GM12892 (cell line): ENCODE measurements at places on chromosomes 4 and X.

DNA sequence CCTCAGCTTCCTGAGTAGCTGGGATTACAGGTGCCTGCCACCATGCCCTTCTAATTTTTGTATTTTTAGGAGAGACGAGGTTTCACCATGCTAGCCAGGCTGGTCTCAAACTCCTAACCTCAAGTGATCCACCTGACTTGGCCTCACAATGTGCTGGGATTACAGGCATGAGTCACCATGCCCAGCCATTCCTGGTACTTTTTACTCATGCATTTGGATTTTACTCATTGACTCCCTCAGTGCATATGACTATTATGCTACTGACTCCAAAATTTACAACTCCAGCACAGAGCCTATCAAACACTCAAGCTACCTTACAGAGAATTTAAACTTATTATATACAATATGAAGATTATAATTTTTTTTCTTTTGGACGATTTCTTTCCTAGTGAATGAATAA, 199.9 kb downstream of the CXXC4 start:
- DNase-seq, result no peak

DNA sequence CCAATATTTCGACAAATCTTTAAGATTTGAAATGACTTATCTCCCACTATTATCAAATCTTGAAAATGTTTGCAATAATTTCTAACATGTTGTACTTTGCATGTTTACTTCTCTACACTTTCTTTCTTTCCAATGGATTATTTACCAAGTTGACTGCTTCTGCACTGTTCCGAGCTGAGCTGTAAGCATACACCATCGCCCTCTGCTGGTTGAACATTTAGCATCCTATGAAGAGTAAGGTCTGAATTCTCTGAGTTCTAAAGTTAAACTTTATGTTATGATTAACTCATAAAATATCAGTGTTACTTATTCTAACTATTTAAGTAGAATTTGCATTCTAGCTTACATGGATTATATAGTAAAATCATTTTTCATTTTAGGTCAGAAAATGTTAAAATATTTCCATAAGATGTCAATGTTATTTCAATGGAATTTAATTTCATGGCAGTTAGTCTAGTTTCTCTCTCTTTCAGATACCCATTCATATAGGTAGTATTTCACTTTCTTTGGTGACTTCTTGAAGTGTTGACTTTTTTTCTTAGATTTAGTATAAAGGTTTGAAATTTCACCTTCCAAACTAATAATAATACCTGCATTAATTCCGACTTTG, 137.4 kb downstream of the DKK2 start:
- DNase-seq, result no peak

DNA sequence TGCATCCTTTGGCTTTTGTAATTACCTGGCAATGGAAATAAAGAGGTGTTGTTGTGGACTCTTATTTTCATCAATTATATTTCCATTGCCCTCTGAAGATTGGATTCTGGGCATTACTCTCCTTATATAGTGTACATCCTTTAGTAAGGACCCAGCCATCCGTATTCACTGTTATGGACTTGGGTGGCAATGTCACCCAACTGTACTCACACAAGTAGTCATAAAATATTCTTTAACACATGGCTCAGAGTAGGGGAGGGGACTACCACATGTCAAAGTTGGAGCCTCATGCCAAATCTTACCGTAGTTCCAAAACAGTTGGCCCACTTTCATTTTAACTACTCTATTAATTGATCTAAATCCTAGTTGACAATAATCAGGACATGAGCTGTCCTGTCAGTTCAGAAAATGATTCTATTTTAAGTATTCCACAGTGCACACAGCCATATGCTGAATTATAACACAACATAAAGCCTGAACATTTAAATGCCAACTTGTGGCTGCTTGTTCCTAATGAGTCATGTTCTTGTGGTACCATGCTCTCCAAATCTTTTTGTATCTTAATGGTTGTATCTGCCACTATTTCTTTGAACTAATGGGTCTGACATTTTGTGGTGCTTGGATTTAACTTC, 4.9 kb downstream of the FRAS1 start:
- DNase-seq, result no peak

DNA sequence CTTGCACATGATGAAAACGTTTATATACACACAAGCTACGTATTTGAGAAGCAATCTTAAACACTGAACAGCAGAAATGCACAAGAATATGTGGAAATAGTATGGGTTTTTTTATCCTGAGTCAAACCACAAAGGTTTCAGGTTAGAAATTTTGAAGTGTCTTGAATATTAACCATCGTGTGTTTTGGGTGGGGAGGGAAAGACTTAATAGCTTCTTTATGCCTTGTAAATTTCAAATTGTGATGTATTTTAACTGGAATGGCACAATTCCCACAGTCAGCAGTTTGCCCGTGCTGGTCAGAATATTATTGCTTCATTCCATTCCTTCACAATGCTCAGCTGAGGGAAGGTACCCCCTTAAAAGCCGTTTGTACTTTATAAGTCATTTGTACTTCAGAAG, 67.4 kb upstream of the WDR1 start:
- no peak for DNase-seq

- no peak for DNase-seq
Observed at GRCh38 chrX:149987613-149988012, 49.3 kb upstream of the EOLA2 start.

DNA sequence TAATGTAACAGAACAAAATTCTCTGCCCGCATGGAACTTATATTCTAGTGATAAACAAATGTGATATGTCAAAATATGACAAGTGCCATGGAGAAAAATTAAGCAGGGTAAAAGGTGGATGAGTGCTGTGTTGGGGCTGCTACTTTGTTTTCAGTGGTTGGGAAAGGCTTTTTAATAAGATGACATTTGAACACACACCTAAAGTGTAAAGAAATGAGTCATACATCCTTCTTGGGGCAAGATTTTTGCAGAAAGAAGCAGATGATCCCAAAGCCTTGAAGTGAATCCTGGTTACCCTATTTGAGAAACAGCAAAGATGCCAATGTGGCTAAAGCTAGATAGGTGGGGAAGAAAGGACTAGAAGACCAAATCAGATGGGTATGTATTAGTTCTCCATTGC, 564.1 kb downstream of the INPP4B start:
- no peak for DNase-seq

- no peak for DNase-seq
Observed at GRCh38 chrX:39096599-39096998, 295.3 kb downstream of the MID1IP1 start.

DNA sequence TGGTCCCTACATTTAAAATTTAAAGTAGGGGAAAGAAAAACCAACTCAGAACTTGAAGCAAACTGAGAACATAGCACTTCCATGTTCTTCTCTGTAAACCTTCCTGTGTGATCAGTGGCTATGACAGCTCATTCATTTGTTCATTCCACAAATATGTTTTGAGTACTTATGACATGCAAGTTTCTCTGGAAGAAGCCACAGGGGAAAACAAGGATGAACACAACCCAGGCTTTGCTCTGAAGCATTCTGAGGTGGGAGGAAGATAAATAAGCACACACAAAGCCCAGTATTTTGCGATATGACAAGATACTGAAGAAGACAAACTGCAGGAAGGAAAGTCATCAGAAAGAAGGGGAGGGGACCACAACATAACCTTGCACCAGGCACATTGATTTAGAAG, 96.4 kb downstream of the CHIC2 start:
- no peak for DNase-seq

- DNase-seq, result no peak
Observed at GRCh38 chr4:112189754-112190153, 41.8 kb upstream of the AP1AR start.

DNA sequence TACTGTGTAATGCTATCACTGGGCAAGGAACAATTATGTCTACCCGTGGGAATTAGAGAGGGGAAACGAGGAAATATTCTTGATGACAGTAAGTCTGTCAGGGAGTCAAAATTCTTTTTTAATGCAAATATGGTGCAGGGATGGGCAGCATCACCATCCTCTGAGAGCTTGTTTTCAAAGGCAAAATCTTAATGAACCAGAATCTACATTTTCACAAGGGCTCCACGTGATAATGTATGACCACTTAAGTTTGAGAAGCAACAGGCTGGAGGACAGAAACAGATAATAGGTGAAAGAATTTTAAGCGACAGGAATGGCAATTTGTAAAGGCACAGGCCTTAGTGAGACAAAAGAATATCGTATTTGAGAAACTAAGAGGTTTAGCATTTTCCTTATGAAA, 63.4 kb downstream of the CLOCK start:
- DNase-seq, result no peak

DNA sequence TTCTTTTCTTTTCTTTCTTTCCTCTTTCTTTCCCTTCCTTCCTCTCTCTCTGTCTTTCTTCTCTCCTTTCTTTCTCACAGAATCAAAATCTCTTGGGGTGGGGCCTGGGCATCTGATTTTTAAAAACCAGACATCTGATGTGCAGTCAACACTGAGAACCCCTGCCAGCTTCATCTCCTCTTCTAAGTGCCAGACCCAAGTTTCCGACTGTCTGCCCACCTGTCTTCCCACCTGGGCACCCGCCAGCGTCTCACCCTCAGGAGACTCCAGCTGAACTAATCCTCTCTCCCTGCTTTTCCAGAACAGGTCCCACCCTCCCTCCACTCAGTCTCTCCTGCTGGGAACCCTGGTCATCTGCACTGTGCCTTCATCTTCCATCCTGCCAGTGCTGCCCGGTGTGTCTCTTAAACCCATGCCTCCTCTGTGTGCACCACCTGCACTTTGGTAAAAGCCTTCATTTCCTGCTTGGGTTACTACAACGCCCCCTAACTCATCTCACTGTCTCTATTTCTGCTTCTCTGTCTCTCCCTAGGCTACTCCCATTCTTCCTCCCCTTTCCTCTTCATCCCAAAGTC, 2.8 kb downstream of the SOD3 start:
- no peak for DNase-seq

DNA sequence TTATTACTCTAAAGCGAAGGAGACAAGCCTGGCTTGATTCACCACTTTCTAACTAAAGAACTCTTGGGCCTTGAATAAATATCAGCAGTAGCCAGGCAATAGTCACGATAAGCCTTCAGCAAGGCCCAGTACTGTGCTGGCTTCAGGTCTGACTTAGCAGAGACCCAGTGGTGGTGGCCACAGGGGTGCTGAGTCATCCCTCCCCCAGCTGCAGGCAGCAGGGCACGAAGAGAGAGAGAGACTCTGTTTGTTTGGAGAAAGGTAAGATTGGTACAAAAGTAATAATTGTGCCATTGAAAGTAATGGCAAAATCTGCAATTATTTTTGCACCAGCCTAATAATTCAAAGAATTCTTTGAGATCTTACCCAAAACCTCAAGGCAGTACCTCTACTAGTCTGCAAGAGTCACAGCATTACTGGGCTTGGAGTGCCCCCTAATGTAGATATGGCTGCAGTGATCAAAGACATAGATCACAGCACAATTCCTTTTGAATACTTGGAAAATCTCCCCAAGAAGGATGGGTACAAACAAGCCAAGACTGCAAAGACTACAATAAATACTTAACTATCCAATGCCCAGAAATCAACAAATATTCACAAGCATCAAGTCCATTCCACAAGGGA, 159.5 kb upstream of the USP38 start:
- no peak for DNase-seq

DNA sequence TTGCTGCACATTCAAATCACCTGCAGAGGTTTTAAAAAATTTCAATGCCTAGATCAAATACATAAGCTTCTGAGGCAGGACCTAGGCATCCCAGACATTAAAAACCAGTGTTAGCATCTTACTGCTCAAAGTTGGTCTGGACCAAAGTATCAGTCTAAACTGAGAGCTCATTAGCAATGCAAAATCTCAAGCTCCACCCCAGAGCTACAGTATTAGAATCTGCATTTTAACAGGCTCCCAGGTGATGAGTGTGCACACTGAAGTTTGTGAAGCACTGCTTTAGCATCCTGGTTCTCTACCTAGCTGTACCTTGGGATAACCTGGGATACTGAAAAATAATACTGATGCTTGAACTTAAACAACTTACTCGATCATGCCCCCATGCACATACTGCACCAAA, 96.0 kb downstream of the PRRG1 start:
- DNase-seq, result no peak

- no peak for DNase-seq
Observed at GRCh38 chr4:65193985-65194384, 476.3 kb downstream of the EPHA5 start.

GRCh38 chr4:67750691-67751090, 3.5 kb downstream of the GNRHR start:
- DNase-seq, result no peak

DNA sequence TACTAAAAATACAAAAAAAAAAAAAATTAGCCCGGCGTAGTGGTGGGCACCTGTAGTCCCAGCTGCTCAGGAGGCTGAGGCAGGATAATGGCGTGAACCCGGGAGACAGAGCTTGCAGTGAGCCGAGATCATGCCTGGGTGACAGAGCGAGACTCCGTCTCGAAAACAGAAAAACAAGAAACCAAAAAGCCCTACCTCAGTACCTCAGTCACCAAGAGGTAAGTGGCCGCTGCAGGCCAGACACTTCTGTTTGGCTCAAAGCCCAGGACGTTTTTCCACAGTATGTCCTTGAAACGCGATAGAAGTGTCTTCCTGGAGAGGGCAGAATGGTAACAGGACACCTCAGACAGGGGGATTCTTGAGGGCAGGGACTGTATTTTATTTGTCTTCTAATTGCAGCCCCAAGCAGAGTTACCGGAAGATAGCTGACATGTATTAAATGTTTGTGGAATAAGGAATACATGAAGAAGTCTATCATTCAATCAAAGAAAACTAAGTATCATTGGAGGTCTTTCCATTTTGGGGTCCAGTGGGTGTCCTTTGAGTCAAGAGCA, 63.6 kb downstream of the CLNK start:
- no peak for DNase-seq
